ENCODE measurements at places on chromosomes 3 and 15.

- ATAC-seq, result no peak
These were observed 3.3 kb downstream of the WNT7A start for GRCh38 chr3:13876451-13877100.

DNA sequence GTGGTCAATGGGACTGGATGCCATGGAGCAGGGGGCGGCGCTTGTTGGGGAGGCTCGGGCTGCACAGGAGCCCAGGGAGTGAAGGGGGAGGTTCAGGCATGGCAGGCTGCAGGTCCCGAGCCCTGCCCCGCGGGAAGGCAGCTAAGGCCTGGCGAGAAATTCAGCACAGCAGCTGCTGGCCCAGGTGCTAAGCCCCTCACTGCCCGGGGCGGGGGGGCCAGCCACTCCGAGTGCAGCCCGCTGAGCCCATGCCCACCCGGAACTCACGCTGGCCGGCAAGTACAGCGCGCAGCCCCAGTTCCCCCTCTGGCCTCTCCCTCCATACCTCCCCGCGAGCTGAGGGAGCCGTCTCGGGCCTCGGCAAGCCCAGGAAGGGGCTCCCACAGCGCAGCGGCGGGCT, 11.3 kb downstream of the KLHDC8B start:
- ATAC-seq, result no peak

DNA sequence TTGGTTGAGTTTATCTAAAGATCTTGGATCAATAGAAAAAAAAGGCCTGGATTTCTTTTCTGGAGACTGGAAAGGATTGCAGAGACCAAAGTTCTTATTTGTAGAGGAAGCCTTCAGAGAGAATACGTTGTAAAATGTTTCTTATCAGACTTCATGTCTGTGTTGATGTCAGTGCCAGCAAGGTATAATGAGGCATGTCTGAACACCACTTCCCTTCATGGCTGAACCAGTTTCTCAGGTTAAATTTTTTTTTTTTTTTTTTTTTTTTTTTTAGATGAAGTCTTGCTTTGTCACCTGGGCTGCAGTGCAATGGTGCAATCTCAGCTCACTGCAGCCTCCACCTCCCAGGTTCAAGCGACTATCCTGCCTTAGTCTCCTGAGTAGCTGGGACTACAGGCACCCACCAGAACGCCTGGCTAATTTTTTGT, 17.8 kb upstream of the ZNF774 start:
- no peak for ATAC-seq

GRCh38 chr3:123749711-123750110, 134.4 kb downstream of the MYLK start:
- ATAC-seq, result peak; percentile 21

GRCh38 chr15:44282101-44282500, 6.4 kb upstream of the GOLM2 start:
- ATAC-seq, result no peak

DNA sequence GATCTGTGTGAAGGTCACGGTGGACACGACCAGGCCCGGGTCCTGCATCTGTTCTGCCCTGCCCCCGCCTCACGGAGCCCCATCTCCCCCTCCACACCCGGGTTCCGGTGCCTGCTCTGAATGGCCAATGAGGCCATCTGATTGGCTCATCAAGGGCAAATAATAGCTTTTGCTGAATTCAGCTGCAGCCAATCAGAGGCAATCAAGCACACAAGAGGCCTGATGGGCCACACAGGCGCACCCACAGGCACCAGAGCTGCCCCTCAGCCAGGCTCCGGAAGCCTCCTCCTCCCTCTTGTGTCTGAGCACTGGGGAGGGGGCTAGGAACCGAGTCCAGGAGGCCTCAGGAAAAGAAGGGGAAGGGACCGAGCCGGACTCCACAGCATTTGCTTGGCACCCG, 49.5 kb downstream of the CACNA2D2 start:
- 0 out of 3 replicates have a peak, but pooled peaks have one; percentile 21 for ATAC-seq

GRCh38 chr15:58736018-58736643, 13.4 kb downstream of the ADAM10 start:
- no peak for ATAC-seq

GRCh38 chr3:51934991-51935885, 6.5 kb downstream of the RRP9 start:
- no peak for ATAC-seq

DNA sequence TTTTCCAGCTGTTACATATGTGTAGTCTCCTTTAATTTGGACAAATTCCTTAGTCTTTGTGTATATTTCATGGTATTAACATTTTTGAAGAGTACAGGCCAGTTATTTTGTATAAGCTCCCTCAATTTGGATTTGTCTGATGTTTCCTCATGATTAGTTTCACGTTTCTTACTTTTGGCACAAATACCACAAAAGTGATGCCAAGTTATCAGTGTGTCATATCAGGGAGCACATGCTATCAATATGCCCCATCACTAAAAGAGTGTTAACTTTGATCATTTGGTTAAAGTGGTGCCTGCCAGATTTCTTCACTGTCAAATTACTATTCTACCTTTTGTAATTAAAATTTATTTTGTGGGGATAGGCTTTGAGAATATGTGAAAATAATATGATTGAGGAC, 14.6 kb downstream of the PCNP start:
- no peak for ATAC-seq

- ATAC-seq, result no peak
These were observed 94.1 kb downstream of the PLSCR2 start for GRCh38 chr3:146375219-146375618.

DNA sequence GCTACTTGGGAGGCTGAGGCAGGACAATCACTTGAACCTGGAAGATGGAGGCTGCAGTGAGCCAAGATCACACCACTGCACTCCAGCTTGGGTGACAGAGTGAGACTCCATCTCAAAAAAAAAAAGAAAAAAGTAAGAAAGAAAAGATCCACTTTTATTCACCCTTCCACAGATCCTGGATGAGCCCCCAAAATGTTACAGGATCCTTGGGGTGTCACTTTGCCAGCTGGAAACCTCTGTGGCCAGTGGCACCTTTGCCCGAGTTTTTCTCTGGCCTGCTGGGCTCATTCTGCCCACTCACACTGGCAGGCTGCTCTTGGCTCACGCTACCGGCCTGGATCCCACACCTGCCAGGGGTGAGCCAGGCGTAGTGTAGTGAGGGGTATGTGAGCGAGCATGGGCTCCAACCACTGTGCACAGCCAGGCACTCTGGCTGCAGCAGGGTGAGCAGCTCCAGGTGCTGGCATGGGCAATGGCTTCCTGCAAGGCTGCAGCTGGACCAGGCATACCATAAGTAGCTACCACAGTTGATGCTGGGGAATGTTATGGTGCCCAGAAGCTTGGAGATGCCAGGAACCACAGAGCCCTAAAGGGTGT, 57.8 kb upstream of the C15orf39 start:
- ATAC-seq, result no peak

DNA sequence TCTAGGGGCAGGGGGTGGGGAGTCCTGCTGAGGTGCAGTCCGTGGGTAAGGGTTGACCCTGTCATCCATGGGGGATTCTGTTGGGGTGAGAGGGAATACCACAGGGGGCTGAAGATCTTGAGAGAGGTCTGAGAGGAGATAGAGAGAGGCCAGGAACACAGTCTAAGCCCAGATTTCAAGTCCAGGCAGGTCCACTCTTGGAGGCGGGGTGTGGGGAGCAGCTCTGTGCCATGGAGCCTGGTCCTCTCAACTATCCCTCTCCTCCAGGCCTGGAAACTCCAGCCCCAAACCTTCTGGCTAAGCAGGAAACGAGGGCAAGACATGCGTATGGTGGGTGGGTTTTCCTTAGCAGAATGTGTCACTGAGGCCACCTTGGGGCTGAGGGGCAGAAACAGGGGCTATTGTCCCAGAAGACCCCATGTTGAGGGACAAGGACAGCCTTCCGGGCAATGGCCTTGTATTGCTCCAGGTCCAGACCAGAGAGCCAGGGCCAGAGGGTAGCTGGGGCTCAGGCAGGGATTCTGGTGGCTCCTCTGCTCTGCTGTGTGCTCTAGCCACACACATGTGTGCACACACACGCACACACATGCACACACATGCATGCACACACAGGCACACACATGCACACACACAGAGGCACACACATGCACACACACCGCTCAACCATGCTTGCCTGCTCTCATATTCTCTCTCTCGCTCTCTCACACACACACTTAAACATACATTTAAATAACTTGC, 48.6 kb upstream of the MAGEF1 start:
- ATAC-seq, result peak; percentile 17

- no peak for ATAC-seq
These were observed 32.4 kb downstream of the EHD4 start for GRCh38 chr15:41939986-41940385.

DNA sequence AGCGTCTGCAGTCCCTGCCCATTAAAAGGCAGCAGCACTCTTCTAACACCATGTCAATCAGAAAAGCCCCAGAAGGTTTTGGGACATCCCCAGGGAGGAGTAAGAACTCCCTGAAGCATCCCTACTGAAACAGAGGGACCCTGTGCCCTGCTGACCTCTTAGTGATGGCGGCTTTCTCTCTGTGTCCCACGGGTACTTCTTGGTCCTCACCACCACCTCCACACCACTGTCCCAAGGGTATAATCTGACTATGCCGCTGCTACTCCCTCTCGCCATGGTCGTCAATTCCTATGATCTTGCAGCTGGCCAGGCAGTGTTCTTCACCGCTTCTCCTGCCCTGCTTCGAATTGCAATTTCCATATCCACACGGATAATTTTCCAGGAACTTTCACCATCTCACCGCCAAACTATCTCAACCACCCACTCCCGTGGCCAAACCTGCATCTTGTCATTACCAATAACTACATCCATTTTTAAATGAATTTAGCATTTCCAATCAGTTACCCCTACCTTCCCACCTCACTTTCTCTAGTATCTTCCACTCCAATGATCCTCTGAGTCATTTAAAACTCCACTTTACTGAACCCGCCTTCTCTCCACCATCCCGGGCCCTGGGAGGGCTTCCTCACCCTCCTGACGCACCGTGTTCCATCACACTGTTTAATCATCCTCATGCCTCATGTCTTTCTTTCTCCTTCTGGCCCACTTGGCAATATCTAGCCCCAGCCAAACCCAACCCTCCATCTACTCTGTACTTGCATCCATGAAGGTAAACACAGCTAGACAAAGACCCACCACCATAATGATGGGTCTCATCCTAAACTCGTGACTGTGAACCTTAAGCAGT, 23.7 kb downstream of the PRR23E start:
- ATAC-seq, result no peak

DNA sequence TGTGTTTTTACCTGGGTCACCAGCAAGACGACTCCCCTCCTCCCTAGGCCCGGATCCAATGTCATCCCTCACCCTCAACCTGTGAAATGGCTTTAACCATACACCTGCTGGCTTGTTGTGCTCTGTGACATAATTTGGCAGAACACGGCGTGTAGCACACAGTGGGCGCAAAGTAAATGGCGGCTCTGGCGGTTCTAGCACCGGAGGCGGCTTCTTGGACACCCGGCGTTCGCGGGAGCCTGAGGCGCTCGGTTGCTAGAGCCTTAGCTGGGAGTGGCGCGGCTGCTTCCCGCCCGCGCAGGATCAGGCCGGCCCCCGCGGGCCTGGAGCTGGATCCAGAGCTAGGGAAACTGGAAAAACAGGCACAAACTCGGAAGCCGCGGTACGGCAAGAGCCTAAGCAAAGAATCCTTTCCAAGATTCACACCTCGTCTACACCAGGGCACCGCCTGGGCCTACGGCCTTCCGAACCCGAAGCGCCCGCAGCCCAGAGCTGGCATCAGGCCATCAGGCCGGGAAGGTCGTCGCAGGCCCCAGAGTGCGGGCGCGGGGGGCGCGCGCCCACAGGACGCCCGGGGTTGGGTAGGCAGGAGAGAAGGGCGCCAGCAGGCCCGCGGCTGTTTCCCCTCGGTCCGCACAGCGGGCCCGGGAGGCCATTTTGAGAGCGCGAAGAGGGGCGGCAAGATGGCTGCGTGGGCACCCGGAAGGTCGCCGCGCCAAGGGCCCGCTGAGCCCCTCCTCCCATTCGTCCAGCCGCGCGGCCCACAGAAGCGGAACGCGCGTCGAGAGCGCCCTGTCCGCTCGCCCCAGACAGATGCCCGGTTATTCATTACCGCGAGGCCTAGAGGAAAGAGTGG, 43.9 kb upstream of the POLG start:
- no peak for ATAC-seq

Data from SK-N-SH treated with all-trans-retinoic acid at 6 μM for 48 hours (cell line).